Body of pancreas (tissue), 4 donors: ENCODE measurements at places on chromosomes 3 and 15.

DNA sequence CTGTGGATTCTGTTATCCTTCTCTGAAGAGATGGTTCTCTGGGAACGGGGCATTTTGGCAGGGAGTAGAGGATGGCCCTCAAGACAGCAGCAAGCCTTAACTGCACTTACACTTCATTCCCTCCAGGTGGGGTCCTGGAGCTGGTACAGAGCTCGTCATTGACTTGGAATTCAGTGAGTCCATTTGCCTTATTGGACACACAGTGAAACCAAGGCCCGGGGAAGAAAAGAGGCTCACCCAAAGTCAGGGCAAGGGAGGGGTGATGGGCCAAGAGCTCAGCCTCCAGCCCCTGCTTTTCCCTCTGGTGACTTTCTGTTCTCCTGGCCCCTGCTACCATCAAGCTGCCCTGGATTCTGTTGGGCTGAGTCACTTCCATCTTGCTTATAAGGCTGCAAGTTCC is 125.6 kb downstream of the ETFA start:
- H3K4me3 ChIP-seq = no peak overlapping the region
- DNase-seq = no peak
- no peaks in the 10 kb centered on the region for H3K27me3 ChIP-seq
- no peak overlapping the region for H3K27ac ChIP-seq
- H3K36me3 ChIP-seq = no peaks in the 10 kb centered on the region
- peaks cover 7% of the 10 kb centered on the region for H3K4me1 ChIP-seq

- H3K36me3 ChIP-seq = no peaks in the 10 kb centered on the region
- H3K4me3 ChIP-seq = no peak overlapping the region
- no peaks in the 10 kb centered on the region for H3K27me3 ChIP-seq
- no peak for DNase-seq
- H3K4me1 ChIP-seq = no peaks in the 10 kb centered on the region
- no peak overlapping the region for H3K27ac ChIP-seq
Observed at GRCh38 chr3:34237946-34238345, 439.5 kb downstream of the PDCD6IP start.

- H3K36me3 ChIP-seq = no peaks in the 10 kb centered on the region
- H3K4me3 ChIP-seq = no peak overlapping the region
- no peak for DNase-seq
- no peaks in the 10 kb centered on the region for H3K27me3 ChIP-seq
- no peak overlapping the region for H3K27ac ChIP-seq
- no peaks in the 10 kb centered on the region for H3K4me1 ChIP-seq
Observed at GRCh38 chr15:46389739-46390138, 754.9 kb downstream of the SQOR start.

- no peak overlapping the region for H3K27ac ChIP-seq
- no peaks in the 10 kb centered on the region for H3K36me3 ChIP-seq
- H3K27me3 ChIP-seq = no peaks in the 10 kb centered on the region
- no peaks in the 10 kb centered on the region for H3K4me1 ChIP-seq
- DNase-seq = no peak
- no peak overlapping the region for H3K4me3 ChIP-seq
Observed at GRCh38 chr15:65970937-65971740, 101.8 kb downstream of the RAB11A start.

GRCh38 chr3:6921876-6922275 is 61.0 kb downstream of the GRM7 start:
- peaks cover 14% of the 10 kb centered on the region for H3K4me1 ChIP-seq
- no peaks in the 10 kb centered on the region for H3K27me3 ChIP-seq
- no peak for DNase-seq
- no peaks in the 10 kb centered on the region for H3K36me3 ChIP-seq

- H3K36me3 ChIP-seq = no peaks in the 10 kb centered on the region
- H3K4me3 ChIP-seq = no peak overlapping the region
- DNase-seq = no peak
- H3K4me1 ChIP-seq = no peaks in the 10 kb centered on the region
- no peak overlapping the region for H3K27ac ChIP-seq
Observed at GRCh38 chr3:9280451-9281219, 31.2 kb upstream of the SRGAP3 start.

DNA sequence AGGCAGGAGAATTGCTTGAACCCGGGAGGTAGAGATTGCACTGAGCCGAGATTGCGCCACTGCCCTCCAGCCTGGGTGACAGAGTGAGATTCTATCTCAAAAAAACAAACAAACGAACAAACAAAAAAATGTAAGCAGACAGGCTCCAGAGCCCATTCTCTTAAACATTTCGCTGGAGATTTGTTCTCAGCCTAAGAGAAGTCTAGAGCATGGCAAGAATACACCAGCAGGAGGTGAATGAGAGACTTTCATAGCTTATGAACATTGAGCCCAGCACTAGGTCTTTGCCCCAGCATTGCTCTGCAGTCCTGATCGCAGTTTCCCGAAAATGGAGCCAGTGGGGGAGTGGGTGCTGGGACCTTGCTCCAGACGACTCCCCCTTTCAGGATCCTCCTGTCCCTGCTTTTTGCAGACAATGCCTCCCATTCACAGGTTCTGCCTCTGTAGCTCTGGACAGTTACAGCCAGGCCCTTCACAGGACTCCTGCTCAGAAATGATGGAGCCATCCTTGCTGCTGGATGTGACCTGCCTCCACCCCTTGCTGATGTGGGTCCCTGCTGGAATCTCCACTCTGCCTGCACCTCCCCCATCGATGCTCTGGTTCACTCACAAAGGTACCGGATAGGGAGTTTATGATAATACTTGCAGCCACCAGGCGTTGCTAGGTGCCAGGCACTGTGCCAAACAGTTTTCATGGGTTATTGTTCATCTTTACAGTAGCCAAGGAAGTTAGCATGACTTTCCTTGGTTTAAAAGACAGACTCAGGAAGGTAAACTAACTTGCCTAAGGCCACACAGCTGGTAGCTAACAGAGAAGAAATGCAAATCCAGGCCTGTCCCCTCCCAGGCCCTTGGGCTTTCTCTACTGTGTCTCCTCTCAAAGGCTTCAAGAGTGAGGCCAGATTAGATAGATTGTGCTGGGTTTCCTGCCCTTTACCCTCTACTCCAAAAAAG is 329.7 kb upstream of the TLE3 start:
- no peaks in the 10 kb centered on the region for H3K27me3 ChIP-seq
- H3K4me1 ChIP-seq = no peaks in the 10 kb centered on the region
- DNase-seq = no peak
- no peaks in the 10 kb centered on the region for H3K36me3 ChIP-seq
- H3K4me3 ChIP-seq = no peak overlapping the region

GRCh38 chr3:147428326-147428725 is 19.2 kb downstream of the ZIC1 start:
- no peaks in the 10 kb centered on the region for H3K36me3 ChIP-seq
- no peaks in the 10 kb centered on the region for H3K4me1 ChIP-seq
- H3K27me3 ChIP-seq = peaks cover 15% of the 10 kb centered on the region

DNA sequence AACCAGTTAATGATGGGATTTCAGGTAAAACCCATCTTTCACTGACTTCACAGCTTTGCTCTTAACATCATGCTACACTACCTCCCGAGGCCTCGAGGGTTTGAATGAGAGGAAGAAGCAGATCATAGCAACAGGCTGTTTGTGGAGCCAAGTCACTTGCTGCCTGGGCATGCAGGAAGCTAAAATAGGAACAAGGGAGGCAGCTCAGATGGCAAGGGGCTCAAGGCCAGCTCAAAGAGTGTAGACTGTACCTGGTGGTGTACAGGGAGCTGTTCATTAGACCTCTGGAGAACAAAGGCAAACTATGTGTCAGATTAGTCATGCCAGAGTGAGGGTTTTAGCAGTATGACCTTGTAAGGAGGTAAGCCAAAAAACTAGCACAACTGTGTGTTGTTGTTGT is 28.8 kb downstream of the ARRDC4 start:
- H3K4me1 ChIP-seq = peaks cover 29% of the 10 kb centered on the region
- H3K27me3 ChIP-seq = no peaks in the 10 kb centered on the region
- H3K36me3 ChIP-seq = no peaks in the 10 kb centered on the region
- peak; percentile 26 for DNase-seq
- no peak overlapping the region for H3K4me3 ChIP-seq
- no peak overlapping the region for H3K27ac ChIP-seq
